AG09309 (cell line): ENCODE measurements at places on chromosomes 3 and 15.

- DNase-seq: no peak
Observed at GRCh38 chr3:49775538-49775937, 10.8 kb downstream of the IP6K1 start.

GRCh38 chr3:64685331-64685799, 2.4 kb downstream of the ADAMTS9 start:
- no peak for DNase-seq

- DNase-seq: no peak
Observed at GRCh38 chr15:100096248-100096600, 245.6 kb downstream of the ADAMTS17 start.

GRCh38 chr3:138638641-138639040, 30.1 kb downstream of the FAIM start:
- no peak for DNase-seq

GRCh38 chr3:169579116-169579710, 84.3 kb downstream of the MECOM start:
- no peak for DNase-seq

DNA sequence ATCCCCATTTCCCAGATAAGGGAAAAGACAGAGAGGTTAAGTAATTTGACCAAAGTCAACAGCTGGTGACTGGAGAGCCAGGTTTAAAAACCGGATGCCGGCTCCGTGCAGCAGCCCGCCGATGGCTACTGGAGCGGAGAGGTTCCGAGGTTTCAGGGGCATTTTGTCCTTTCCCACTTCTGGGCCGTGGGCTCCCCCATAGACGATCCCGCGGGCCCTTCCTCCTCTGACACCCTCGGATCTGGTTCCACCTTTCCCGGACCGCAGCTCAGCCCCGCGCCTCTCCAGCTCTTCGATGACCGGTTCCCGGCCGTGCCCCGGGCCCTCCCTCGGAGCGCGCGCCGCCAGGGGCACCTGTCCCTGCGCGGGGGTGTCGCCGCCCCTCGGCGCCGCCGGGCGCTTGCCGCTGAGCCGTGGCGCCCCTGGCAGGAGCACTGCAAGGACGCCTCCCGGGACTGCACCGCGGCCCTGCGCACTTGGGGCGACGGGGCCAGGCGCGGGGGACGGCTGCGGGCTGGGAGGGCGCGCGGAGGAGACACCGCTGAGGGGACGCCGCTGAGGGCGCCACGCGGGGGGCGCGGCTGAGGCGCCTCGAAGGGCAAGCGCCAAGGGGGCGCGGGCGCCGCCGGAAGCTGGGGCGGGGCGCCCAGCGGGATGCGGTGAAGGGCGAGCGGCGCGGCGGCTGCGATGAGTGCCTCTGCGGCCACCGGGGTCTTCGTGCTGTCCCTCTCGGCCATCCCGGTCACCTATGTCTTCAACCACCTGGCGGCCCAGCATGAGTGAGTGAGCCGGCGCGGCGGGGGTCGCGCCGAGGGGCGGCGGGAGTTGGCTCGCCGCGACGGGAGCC, at the start of gene TM6SF1:
Gene TM6SF1, plus strand, starts transcription at position 652 of the 847 bp plus-strand sequence. Its CDS starts 36 bp downstream, at position 688.
- no peak for DNase-seq

DNA sequence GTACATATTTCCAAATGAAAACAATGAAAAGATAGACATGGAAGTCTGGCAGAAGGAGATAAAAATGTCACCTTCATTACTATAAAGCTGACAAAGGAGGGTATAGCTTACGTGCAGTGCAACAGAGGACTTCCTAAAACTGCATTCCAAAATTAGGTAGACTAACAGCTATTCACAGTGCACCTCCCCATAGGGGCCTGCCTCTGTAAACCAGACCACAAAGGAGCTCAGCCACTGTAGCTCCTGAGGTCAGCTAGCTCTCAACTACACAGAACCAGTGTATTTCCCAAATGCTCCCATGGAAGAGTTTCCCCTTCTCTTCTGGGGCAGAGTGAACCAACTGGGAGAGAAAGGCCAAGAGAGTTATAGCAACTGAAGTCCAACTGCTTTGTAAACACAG, 31.2 kb upstream of the PHLDB2 start:
- no peak for DNase-seq
